ENCODE measurements at places on chromosomes 7 and 10.

DNA sequence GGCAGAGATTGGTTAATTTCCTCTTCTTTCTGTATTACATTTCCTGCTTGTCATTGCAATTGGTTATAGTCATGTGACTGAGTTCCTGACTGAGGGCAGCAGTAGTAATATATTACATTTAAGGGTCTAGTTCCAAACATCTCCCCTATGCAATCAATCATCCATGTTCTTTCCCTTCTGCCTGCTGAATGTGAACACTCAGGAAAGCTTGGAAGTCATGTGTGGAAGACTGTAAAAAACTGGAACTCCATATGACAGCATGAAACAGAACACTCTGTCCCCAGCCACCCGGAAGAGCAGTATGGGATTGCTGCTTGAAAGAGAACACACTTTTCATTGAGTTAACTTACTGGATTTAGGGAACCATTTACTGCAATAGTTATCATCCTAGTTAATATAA is 459.7 kb upstream of the SEMA3A start:
- no peak for DNase-seq

DNA sequence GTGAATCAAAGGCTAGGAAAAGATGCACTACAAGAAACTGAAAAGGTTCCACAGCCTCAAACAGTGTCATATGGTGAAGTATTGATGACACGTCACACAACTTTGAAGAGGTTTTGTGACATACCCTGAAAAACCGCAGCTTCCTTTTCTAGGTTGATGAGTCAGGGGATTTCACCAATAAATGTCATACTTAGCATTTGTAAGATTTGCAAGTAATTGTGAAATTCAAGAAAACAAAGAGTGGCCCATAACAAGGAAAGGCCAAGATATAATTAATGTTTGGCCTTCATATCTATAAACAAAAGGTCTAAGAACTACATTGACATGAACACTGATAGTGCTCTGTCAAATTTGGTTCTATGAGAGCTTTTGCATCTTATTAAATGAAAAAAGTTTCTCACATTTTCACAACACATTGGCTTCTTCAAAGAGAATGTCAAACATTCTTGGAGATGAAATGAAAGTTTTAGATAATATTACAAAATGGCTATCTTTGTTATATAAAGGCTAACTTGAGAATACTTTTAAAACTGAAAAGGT is 62.0 kb upstream of the NAMPT start:
- no peak for DNase-seq

GRCh38 chr7:82810558-82811259 is 352.0 kb downstream of the PCLO start:
- no peak for DNase-seq

DNA sequence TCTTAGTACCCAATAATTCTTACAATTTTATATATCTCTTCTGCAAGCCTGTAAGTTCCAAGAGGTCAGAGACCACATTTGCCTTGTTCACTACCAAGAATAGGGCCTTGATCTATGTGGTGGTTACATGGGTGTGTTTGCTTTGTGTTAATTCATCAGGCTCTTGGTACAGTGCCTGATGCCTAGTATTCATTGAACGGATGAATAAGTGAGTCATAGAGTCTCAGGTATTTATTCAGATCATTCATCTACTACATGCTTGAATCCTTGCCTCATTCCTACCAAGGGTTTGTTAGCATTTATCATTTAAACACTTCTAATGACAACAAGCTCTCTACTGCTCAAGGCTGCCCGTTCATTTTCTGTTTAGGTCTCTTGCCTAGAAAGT is 11.3 kb upstream of the SGPL1 start:
- DNase-seq, result no peak

GRCh38 chr10:102280397-102281101 is 35.2 kb downstream of the GBF1 start:
- DNase-seq, result no peak

DNA sequence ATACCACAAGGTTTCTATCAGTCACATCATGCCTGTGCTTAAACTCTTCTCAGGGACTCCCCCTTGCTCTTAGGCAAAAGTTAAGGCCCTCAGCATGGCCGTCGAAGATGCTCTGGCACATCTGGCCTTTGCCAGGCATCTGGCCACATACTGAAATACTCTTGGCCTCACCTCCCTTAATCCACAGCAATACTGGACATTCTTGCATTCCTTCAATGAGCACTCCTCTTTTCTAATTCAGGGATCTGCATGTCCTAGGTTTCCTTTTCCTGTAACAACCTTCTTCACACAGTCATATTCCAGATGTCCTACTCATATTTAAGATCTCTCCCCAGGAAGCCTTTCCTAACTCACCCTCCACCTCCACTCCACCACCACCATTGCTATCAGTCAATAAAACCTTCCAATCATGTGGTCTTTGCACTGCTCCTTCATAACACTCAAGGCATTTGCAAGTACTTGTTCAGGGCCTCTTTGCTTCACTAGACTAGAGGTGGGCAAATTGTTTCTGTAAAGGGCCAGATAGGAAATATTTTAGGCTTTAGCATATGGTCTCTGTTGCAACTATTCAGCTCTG is 216.6 kb downstream of the KCNMA1 start:
- DNase-seq, result no peak

- no peak for DNase-seq
Observed at GRCh38 chr7:131488361-131488760, 68.1 kb downstream of the PODXL start.

GRCh38 chr10:104029521-104029860 is 56.2 kb downstream of the COL17A1 start:
- DNase-seq, result no peak

DNA sequence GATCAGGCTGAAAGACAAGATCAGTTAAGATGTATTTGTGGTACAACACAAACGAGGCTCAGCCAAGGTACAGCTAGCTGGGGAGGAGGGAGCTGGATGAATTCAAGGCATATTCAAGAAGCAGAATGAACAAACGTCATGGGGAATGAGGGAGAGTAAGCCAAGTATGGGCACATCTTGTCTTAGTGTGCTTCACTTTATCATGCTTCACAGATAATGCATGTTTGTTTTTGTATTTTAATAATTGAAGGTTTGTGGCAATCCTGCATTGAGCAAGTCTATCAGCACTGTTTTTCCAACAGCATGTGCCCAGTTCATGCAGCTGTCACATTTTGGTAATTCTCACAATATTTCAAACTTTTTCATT is 135.4 kb downstream of the HIBADH start:
- DNase-seq, result no peak

- no peak for DNase-seq
Observed at GRCh38 chr7:144820552-144820951, 15.3 kb downstream of the TPK1 start.

Measured in cortex of kidney (tissue), 1 donor.